ENCODE measurements at places on chromosomes 7 and 10.

DNA sequence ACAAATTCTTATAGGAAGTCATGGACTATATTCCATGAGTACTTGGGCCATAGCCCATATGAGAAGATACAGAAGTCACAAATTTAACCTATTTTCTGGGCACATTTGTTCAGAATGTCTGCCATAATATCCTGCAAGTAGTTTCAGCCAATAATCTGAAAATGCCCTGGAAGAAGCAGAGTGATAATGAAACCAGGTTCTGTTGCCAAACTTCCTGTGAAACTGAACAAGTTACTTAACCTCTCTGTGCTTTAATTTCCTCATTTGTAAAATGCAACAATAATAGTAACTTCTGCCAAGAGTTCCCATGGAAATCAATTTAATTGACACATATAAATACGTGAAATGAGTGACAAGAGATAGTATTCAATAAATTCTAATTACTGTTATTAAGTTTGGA is 88.8 kb downstream of the SEMA3C start:
- DNase-seq = no peak

- DNase-seq = peak; percentile 90
Measured at GRCh38 chr7:2558629-2559282, at the start of gene IQCE. IQCE (plus strand) TSS chr7:2558979; CDS start chr7:2559182, 203 bp downstream.

GRCh38 chr7:51847461-51848134 is 531.0 kb upstream of the COBL start:
- no peak for DNase-seq

DNA sequence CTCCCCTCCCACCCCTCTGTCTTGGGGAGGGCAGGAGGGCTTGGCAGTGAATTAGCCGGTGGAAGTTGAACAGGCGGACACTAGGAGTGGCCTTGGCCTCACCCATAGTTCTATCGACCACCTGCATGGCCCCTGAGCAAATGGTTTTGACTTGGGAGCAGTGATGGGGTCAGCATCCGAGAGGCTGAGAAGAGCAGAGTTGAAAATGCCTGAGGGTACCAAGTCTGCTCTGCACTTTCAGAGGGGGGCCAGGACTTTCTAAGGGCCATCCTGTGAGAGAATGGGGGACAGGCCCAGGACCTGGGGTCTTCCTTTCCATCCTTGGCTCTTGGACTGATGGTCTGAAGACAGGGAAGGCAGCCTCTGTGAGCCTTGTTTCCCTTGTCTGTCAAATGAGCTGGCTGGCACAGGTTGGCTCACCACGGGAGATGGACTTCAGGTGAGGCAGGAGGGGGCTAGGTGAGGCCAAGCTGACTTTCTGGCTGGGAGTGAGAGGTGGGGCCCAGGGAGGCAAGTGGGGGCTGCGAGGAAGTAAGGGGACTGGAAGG is 29.4 kb downstream of the CDH23 start:
- no peak for DNase-seq

- no peak for DNase-seq
Measured at GRCh38 chr7:2873146-2873545, 29.0 kb upstream of the GNA12 start.

DNA sequence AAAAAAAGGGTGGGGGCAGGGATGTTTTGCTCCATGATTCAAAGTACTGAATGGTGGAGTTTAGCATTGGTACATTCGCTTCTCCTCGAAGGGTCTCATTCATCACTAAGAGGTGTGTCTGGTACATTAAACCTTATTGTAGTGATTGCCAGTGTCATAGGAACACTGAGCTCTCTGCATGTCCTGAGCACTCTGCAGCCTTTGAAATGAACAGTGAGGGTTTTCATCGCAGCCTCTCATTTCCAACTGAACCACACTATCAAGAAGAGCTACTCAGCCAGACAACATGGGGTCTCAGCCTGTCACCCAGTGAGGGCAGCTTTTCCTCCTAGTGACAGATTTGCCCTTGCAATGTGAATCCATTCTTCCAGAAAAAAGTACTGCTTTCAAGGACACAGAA is 7.6 kb upstream of the DEPP1 start:
- DNase-seq = no peak

DNA sequence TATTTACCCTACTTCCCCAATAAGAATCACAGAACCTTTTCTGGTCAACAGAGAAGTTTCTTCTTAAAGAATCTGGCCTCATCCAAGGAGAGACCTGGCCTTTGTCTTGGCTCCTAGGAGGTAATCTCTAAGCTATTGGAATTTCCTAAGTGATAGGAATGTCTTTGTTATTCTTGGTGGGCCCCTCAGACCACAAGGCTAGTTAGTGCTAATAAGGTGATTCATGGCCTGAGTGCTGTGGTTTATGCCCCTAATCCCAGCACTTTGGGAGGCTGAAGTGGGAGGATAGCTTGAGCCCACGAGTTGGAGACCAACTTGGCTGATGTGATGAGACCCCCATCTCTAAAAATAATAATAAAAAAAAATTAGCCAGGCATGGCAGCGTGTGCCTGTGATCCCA is 60.0 kb upstream of the CYP2C18 start:
- DNase-seq = no peak

- no peak for DNase-seq
Measured at GRCh38 chr10:72784551-72785351, 92.8 kb downstream of the MCU start.

DNA sequence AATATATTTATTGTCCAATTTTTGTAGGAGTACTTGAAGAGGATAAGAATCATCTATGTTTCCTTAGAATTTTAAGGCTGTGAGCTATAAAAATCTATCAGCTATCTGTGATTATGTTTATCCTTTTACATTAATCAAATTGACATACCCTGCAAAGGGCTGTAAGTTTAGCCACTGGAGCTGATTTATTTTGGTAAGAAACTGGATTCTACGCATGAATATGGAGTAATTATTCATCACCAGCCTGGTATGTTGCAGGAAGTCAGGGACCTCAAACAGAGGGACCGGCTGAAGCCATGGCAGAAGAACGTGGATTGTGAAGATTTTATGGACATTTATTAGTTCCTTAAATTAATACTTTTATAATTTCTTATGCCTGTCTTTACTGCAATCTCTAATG is 696.9 kb downstream of the DNAJB9 start:
- DNase-seq = no peak

DNA sequence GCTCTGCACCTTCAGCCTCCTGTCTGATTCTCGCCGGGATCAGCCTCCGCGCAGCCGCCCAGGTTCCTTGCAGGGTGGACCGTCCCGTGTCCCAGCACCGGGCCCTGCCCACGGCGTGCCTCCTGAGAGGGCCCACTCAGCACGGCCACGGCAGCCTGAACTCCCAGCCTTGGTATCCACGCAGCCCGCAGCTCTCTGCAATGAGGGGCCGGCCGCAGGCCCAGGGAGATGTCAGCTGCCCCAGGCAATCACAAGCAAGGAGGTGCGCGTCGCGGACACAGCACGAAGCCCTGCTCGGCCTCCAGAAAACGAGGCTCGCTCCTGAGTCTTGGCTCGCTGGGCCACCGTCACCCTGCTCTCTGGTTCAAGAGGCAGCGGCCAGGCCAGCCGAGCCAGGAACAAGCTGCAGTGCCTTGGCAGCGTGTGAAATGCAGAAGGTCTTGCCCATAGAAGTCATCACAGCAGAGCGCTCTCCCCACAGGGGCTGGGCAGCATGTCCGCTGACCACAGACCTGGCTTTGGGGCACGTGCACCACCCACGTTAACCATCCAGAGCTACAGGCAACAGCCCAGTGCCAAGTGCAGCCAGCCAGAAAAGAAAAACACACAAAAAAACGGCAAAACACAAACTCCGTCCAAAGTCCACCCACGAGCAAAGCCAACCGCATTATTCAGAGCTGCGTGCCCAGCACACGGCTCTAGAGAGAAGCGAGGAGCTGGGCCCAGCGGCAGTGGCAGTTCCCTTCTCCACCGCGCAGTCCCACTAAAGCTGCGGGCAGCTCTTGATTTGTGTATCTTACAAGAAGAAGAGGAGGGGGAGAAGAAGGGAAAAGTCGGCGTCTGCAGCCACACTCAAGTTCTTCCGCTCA is 13.9 kb downstream of the GPER1 start:
- no peak for DNase-seq

GRCh38 chr10:90319188-90319914 is 538.5 kb downstream of the HTR7 start:
- no peak for DNase-seq

Measured in NAMALWA (cell line).